NCI-H2107 (cell line): ENCODE measurements at places on chromosomes 6 and 20.

DNA sequence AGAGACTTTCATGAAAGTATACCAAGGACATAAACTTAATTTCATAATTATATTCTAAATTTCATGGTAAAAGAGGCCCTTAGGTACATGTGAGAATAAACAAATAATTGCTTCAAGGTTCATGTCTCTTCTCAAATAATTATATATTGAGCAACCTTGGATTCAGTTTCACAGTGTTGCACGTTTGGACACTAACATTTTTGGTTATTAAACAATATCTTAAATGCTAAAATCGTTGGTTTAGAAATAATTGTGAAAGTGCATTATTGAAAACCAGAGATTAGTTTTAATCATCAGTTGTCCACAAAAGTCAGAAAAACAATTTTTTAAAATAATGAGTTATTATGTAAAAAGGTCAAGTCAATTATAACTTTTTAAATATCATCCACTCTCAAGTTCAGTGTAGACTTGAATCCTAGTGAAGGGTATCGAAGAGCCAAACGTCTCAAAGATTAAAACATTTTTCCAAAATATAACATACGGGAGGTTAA is 227.1 kb upstream of the DEFB112 start:
- DNase-seq: no peak

- no peak for DNase-seq
Observed at GRCh38 chr20:33553516-33553915, 63.6 kb downstream of the CBFA2T2 start.

GRCh38 chr6:54698974-54699373 is 147.6 kb upstream of the FAM83B start:
- DNase-seq: no peak

- DNase-seq: no peak
Observed at GRCh38 chr6:2369606-2370005, 124.2 kb upstream of the GMDS start.

- DNase-seq: no peak
Observed at GRCh38 chr6:100465701-100466409, 1.1 kb upstream of the SIM1 start.

- no peak for DNase-seq
Observed at GRCh38 chr20:62664019-62664971, 22.0 kb downstream of the SLCO4A1 start.

DNA sequence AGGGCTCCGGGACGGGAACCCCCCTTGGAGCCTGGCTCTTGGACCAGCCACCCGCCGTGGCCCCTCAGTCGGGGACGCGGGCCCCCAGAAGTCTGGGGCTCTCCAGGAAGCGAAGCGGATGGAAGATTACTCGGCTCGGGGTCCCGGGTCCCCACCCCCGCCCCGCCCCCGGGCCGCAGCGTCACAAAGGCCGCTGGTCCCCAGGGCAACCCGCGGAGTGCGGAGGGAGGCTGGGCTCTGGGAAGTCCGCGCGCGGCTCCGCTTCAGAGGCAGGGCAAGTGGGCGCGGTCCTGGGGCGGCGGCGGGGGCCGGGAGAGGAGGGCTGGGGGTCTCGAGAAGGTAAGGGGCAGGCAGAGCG is at the start of gene FNDC11:
Gene FNDC11 (plus strand): TSS at position 227 of the 358 bp plus-strand sequence. CDS start 1,505 bp downstream, outside the sequence.
- no peak for DNase-seq

DNA sequence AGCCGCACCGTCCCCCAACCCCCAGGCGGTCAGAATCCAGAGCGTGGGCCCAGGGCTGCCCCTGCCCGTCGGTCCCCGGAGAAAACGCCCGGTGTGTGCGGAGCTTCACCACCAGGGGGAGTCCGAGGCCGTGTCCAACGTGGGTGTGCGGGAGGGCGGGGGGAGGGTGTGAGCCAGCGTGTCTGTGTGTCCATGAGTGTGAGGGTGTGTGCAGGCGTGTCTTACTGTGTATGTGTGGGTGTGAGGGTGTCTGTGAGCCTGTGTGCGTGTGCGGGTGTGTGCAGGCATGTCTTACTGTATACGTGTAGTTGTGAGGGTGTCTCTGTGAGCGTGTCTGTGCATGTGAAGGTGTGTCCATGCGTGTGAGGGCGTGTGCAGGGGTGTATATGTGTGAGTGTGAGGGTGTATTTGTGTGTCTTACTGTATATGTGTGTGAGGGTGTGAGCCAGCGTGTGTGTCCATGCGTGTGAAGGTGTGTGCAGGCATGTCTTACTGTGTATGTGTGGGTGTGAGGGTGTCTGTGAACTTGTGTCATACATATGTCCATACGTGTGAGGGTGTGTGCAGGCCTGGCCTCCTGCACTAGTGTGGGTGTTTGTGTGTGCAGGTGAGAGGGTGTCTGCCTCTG is 24.6 kb upstream of the GATA5 start:
- DNase-seq: peak; percentile 23

- DNase-seq: no peak
Observed at GRCh38 chr20:61560361-61560853, 308.3 kb downstream of the CDH4 start.

DNA sequence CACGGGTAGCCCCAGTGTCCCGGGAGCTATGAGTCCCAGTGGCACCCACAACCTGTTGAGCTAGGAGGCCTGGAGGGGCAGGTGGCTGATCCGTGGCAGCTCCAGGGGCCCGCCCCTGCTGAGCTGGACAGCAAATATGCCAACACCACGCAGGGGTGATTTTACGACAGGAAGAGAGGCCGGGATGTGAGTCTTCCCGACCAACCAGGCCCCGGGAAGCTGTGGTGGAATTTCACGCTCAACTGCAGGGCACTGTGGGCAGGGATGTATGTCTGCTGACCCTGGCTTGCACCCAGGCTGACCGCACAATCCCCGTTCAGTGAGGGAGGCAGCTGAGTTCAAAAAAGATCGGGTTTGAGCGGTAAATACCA is 183.9 kb downstream of the ERMARD start:
- DNase-seq: no peak

- no peak for DNase-seq
Observed at GRCh38 chr6:31768363-31769257, 6.2 kb downstream of the SAPCD1 start.

GRCh38 chr20:32189123-32189410 is 18.5 kb downstream of the PLAGL2 start:
- no peak for DNase-seq

GRCh38 chr6:44699851-44700250 is 312.3 kb downstream of the CDC5L start:
- no peak for DNase-seq

- no peak for DNase-seq
Observed at GRCh38 chr6:32337186-32337805, 34.4 kb downstream of the TSBP1 start.

DNA sequence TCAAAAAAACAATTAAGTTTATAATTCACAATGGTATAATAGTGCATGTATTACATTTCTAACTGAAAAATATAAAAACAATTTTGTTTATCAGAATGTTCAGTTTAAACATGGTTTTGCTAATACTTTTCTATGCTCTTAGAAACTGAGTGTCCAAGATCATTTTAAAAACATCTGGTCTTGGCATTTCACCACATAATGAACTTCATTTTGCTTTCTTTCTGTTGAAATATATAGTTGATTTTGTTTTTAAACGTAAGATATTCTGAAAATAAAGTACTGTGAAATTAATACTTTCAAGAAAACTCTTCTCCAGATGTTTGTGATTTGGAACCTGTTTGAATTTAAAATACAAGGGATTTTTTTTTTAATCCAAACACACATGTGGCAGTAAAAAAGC is 264.4 kb downstream of the COL12A1 start:
- DNase-seq: no peak

- DNase-seq: no peak
Observed at GRCh38 chr6:157366648-157367047, 14.3 kb upstream of the ZDHHC14 start.

GRCh38 chr20:40203032-40203431 is 486.0 kb downstream of the MAFB start:
- DNase-seq: no peak

DNA sequence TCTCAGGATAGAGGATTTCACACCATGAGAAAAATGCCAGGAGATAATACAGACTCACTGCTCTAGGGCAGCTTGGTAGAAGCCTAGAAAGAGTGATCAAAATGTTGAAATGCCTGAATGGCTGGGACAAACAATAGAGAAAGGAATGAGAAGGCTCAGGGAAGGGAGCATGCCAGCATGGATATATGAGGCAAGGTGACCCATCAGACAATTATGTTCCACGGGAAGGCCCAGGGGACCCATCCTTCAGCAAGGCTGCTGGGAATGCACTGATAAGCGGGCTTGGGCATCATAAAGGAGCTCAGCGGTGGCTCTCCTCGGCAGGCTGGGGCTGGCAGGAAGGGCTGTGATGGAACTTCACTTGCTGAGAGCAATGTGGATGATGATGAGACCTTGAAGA is 12.2 kb downstream of the HEBP2 start:
- no peak for DNase-seq

DNA sequence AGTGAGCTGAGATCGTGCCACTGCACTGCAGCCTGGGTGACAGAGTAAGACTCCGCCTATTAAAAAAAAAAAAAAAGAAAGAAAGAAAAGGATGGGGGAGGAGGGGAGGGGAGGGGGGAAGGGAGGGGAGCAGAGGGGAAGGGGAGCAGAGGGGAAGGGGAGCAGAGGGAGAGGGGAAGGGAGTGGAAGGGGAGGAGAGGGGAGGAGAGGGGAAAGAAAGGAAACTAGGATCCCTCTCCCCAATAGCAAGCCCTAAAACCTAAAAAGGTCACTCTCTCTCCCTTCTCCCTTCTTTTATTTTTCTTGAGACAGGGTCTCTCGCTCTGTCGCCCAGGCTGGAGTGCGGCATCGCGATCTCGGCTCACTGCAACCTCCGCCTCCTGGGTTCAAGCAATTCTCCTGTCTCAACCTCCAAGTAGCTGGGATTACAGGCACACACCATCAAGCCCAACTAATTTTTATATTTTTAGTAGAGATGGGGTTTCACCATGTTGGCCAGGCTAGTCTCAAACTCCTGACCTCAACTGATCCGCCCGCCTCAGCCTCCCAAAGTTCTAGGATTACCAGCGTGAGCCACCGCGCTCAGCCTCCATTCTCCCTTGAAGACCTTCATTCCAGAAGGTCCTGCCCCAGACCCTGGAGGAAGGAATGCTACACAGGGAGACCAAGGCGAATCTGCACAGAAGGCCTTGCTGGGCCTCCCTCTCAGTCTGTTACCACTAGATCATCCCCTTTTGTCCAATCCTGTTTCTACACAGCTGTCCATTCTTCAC is 45.8 kb upstream of the PIM1 start:
- no peak for DNase-seq

DNA sequence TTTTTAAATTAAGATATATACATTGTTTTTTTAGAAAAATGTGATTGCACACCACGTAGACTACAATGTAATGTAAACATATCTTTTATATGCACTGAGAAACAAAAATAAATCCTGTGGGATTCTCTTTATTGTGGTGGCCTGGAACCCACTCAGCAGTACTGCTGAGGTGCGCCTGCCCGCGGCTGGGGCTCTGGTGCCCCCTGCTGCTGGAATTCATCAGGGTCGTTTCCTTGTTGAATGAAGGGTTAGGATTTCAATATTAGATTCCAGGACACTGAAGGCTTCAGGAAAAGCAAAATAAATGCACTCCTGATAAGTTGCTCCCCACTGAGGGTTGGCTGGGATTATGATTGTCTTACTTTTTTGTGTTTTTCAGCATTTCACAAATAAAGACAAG is 175.8 kb upstream of the GGTLC1 start:
- no peak for DNase-seq

GRCh38 chr20:9258901-9259300 is 190.0 kb downstream of the PLCB4 start:
- no peak for DNase-seq

- DNase-seq: no peak
Observed at GRCh38 chr6:75505424-75505823, 11.8 kb upstream of the FILIP1 start.

DNA sequence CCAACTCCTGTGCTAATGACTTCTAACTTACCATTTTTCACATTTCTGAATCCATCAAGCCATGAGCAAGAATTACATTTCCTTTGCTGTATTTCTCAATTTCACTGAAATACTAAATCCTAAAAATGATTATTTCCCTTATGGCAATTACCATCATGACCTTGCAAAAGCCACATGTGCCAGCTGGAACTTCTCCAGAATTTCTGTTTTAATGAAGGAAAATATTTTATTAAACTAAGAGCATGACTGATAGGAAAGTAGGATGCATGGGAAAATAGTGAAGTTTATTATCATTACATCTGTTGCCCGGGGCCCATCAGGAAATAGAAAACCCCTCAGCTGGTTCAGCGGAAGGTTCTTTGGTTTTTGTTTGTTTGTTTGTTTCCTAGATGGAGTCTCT is 14.4 kb upstream of the TMEM242 start:
- DNase-seq: no peak

GRCh38 chr6:63269470-63269869 is 50.3 kb downstream of the LGSN start:
- no peak for DNase-seq

GRCh38 chr6:45637611-45638257 is 260.0 kb upstream of the SUPT3H start:
- no peak for DNase-seq

DNA sequence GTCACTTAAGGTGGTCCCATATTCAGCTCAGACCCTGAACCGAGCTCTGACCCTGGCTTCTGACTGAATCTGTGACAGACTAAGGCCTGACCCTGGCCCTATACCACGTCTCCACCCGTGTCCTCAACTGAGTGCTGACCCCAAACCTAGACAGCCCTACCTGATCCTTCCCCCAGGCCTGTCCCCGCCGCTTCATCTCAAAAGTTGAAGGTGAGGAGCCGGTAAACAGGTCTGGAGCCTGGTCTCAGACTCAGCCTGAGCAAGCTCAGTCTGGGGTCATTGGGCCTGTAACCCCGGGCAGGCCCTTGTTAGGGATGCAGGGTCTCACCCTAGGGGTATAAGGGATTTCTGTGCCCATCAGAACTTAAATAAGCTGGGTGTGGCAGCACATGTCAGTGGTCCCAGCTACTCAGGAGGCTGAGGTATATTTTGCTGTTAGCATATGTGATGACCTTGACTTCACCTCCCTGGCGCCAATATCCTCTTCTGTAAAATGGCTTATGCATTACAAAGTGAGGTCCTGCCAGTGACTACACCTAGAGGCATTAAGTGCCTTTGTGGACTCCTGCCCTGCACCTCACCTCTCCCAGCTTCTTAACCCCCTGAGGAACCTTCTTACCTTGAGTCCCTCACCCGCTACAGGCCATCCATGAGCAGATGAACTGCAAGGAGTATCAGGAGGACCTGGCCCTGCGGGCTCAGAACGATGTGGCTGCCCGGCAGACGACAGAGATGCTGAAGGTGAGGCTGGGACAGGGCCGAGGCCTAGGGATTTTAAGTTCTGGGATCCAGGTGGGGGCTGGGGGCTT is 20.0 kb downstream of the RBCK1 start:
- DNase-seq: no peak

- no peak for DNase-seq
Observed at GRCh38 chr6:14276667-14277404, 159.3 kb downstream of the CD83 start.

DNA sequence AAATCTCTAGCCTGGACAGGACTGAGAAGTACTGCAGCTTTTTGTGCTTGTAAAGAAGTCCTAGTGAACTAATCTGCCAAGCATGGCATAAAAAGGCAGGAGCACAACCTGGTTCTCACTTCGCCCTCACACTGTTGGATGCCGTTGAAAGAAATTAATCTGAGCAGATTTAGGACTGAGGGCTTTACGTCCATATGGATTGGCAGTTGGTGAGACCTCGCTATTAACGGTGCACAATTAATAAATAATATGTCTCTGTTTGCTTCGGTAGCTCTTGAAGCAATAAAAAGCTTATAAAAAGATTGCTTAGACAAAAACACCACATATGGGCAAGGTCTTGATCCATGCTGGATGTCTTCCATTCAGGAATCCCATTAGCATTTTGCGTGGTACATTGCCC is 185.6 kb upstream of the EPHA7 start:
- no peak for DNase-seq
